Muscle of back (tissue), 13 donors: ENCODE measurements at places on chromosomes 6 and 20. TPM values are rescaled to one million over a fixed set of nuclear protein-coding genes. Genes with fewer than 3 reads are reported as not detected.

DNA sequence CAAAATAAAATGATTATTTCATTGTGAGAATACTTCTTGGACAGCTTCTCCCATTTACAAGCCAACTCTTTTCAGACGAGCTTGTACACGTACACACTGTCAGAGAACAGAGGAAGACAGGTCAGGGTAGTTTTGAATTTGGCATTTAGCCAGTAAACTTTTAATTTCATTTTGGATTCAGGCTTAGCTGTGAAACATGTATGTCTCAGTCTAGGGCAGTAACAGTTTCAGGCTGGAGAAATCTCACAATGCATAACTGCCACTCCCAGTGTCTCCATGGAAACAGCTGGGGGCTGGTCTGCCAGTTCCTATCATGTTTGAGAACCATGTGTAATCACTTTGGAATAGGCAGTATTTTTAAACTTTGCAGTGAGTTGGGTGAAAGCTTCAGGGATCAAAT lies 22.0 kb upstream of the QKI start:
- peak; percentile 36 for DNase-seq

DNA sequence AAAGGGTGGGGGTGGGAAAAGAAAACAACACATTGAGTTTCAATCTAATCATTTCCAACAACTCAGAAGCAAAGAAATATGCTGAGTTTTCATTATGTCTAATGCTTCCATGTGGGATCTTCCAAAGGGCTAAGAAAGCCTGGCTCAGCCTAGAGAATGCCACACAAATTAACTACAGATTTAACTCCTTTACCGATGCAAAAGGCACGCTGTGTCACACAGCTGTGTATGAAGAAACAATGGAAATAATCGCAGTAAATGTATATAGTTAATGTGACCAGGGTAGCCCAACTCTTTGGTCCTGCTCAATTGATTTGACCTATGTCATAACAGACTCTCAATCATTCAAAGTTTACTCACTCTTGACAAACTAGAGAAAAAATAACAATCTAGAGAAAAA lies 17.8 kb downstream of the B4GALT5 start:
- DNase-seq = no peak

The EYA2 gene
- 2.6 TPM for polyA plus RNA-seq

- DNase-seq = no peak
Observed at GRCh38 chr6:167764713-167765479, 61.8 kb upstream of the AFDN start.

GRCh38 chr20:17896771-17897369 lies 71.7 kb downstream of the SNX5 start:
- no peak for DNase-seq

DNA sequence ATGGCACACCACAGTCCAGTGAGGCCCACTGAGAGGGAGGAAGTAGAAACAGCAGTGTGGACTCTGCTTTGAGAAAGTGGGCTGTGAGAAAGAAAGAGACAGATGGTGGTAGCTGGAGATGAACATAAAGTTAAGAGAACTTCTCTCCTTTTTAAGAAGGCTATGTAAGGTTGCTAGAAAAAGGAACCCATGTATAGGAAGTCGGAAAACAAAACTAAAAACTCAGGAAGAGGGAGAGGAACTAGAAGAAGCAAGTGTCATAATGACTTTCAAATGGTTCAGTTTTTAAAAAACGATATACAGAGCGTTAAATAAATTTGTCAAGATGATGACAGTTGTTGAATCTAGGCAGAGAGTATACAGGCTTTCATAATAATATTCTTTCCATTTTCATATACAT lies 25.4 kb upstream of the GMNN start:
- DNase-seq = no peak

DNA sequence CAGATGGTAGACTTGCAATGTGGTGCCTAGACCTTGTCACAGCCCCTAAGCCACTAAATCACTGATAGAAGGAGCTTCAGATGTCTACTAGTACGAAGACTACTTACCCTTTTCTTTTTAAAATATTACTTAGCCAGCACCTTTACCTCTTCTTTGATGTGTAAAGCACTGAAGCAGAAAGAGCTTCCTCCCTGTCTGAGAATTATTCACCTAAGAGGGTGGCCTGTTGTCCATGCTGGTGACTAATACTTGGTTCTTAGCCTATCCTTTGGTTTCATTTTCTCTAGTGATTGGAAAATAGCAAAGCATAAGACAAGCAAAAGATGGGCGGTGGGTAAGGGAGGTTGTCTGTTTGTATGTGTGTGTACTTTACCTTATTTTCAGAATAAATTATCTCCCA lies 794.6 kb downstream of the TFAP2A start:
- no peak for DNase-seq
